Stimulated activated CD4-positive, alpha-beta T cell treated with anti-CD3 and anti-CD28 coated beads, Interleukin-2, amount 100 ng/mL, for 24 hours (primary cell): ENCODE measurements at places on chromosomes 3 and 15.

GRCh38 chr3:183896610-183897009, 11.9 kb upstream of the PARL start:
- DNase-seq = no peak

DNA sequence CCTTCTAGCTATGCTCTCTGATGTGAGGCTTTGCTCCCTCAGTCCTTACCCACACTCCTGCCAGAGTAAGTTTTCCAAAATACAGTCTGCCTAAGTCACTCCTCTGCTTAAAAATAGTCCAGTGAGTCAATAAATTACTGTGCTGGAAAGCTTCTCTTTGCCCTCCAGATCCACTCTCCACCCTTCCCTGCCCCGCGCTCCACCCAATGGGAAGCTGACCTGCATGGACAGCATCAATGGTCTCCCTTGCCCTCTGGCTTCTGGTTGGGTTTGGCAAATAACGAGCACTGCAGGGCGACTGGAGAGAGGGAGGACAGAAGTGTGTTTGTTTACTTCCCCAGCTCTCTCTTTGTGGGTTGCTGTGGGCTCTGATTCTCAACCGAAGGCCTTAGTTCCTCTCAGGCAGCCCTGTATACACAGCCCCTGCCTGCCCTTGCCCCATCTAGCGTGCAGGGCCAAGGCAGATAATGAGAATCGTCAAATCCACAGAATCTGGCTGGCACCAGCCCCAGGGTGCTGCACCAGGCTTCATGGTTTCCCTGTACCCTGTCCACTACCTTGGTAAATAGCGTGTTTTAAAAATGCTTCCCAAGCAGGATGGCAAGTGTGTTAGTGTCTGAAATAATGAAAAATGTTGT, 110.4 kb downstream of the ADAMTSL3 start:
- DNase-seq = no peak

GRCh38 chr3:11335056-11335608, 62.9 kb downstream of the ATG7 start:
- DNase-seq = no peak

DNA sequence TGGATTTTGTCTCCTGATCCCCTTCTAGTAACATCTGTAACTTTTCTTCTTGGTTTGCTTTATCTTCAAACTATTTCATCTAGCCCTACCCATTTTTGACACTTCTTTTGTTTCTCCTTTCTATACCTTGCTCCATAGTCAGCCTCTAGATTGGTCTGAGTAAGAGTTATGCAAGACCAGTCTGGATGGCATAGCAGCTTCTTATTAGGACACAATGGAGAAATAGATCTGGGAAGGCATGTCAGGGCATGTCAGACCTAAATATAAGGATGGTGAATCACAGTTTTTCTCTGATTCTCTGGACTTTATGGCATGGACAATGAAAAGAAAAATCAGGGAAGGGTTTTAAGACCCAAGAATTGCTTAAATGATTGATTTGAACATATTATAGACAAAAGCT, 452.5 kb downstream of the RAP2B start:
- DNase-seq = no peak

- no peak for DNase-seq
These were observed 490.1 kb upstream of the ARRDC4 start for GRCh38 chr15:97470417-97470816.

GRCh38 chr15:98883478-98883877, 124.1 kb downstream of the PGPEP1L start:
- DNase-seq = no peak

DNA sequence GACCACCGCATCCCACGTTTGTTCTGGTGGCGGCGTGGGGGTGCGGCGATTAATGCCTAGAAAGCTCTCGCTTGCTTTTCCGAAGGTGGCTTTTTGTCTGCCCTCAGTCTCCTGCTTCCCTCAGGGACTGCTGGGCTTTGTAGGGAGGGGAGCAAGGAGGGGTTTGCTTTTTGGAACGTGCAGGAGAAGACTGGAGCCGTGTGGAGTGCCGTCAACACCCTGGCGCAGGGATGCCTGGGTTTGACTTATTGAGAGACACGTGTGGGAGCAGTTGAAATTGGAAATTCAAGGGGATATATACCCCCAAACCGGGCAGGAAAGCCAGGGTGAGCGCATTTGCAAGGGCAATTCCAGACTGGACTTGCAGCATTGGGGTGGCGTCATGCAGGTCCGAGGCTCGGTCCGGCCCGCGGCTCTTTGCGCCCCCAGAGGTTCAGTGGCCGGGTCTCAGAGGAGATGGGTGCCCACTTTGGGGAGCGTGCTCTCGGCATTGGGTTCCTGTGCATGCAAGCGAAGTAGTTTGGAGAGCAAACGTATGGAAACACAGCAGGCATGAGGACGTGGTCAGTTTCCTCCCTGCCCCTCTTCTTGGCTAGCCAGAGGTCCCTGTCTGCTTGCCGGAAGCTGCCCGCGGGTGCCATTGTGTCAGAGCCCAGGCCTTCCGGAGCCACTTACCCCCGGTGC, 2.1 kb downstream of the EPHB1 start:
- DNase-seq = no peak

DNA sequence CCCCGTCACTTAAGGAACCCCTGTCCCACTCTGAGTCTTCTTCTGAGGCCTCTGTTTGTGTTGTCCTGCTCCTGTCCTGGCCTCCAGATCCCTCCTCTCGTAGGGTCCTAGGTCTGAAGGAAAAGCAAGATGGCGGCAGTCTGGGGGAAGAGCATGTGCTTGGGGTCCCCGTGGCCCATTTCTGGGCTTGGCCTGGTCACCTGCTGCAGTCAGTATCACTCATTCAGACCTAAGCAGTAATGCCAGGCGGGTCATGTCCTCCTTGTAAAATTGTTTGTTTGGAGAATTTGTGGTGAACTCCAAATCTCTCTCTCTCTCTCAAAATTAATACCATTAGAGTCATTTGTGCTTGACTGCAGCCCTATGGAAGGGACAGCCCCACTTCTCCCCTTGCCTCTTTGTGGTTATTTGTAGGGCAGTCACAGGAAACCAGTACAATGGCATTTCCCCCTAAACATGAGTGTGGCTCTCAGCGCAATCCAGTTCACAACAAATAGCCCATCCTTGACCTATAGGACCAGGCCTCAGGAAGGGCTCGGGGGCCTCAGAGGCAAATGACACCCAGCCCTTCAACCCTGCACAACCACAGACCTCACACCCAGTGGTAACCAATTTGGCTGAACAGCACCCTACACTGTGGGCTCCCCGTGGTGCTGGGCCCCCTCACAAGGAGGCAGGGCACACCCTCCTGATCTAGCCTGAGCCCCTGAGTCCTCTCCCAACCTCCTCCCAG, 173.5 kb downstream of the OR4M2 start:
- DNase-seq = no peak

- no peak for DNase-seq
These were observed 74.7 kb upstream of the SNRK start for GRCh38 chr3:43211681-43212080.

DNA sequence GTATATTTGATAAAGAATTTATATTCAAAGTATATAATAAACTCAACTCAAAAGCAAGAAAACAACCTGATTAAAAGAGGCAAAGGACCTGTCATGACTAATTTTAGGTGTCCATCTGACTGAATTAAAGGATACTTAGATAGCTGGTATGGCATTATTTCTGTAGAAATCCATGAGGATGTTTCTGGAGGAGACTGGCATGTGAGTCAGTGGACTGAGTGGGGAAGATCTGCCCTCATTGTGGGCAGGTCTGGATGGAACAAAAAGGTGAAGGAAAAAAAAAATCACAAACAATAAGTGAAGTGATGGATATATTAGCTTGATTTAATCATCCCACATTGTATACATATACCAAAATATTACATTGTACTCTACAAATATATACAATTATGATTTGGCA, 16.6 kb downstream of the ANKRD28 start:
- DNase-seq = no peak

- DNase-seq = no peak
These were observed 813.1 kb downstream of the NAALADL2 start for GRCh38 chr3:175672119-175672689.
